ENCODE measurements at places on chromosomes 12 and 14.

DNA sequence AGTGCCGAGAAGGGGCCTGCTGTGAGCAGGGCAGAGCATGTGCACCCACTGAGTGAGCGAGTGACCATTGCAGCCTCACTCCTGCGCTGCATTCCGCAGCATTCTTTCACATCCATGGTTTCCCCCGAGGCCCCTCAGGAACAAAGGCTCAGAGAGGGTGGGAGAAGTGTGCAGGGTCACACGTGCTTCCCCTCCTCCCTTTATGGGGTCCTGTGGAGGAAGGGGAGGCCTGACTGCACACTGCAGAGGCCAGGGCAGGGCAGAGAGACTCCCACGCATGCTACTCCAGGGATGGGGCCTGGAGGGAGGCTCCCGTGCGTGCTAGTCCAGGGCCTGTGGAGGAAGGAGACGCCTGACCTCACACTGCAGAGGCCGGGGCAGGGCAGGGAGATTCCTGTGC lies 63.2 kb downstream of the DIO3 start:
- no peak for DNase-seq

DNA sequence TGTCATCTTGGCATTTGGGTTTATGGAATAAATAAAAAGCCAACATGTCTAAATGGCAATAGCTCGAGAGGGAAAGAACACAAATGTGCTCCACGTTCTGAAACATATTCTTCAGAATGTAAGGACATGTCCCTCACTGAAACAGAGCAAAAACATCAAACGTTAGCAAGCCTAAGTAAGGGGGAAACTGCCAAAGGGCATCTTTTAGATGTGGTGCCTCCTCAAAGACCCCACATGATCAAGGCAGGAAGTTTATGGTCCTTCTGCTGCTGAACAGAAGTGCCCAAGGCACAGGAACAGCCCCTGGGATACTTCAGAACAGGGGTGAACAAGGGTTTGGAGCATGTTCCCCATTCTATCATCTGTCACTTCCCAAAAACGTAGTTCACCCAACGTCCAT lies 227.0 kb downstream of the ANO2 start:
- DNase-seq: no peak

DNA sequence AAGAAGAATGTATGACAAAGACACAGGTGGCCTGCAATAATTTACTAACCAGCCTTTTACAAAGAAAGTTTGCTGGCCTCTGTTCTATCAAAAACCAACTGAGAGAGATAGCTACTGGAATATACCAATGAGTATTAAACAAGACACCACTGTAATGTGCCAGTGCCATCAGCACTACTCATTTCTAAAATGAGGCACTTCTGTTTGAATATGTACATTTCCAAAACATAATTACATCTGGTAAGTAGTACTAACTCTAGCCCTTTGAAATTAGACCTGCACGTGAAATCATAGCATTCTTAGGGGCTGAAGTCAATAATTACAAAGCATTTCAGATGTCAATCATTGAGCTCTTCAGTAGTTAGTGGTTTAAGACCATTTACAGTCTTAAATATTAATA lies 6.9 kb upstream of the SYCP3 start:
- DNase-seq: no peak

- DNase-seq: no peak
Measured at GRCh38 chr12:58310809-58311622, 369.6 kb downstream of the ATP23 start.

DNA sequence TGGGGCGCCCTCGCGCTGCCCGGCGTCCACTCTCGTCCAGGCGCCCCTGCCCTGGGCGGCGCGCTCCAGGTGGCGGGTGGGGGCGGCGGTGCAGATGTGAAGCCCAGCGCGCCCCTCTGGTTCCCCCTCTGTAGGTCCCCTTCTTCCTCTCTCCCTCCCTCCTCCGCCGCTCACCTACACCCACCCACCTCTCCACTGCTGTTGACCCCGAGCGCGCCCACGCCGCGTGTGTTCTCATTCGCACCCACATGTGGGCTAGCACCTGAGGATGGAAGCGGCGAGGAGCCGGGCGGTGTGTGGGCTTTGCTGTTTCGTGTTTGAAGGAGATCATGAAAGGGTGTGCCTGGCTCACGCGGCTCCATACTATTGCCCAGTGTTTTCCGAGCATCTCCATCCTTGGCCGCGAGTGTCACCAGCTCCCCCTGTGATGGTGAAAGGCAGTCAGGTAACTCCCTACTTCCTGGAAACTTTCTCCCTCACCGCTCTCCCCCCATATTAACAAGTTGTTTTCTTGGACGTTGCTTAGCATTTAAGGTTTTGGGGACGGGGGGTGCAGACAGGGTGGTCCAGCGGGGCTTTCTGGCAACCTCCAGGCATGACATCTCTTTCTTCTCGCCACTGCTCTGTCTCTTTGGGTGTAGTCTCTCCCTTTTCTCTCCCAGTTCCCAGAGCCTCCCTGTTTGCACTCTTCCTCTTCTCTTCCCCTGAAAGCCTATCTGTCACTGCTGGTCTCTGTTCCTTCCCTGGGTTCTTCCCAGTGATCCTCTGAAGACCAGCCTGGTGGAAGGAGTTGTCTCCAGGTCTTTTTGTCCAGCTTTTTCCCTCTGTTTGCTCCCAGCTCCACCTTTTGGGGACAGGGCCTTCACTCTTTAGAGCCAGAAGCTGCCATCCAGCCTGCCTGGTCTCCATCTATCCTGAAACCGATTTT lies 1.6 kb downstream of the CACNA1C start:
- DNase-seq: peak; percentile 52

GRCh38 chr12:19872621-19873540 lies 433.6 kb downstream of the AEBP2 start:
- DNase-seq: no peak

DNA sequence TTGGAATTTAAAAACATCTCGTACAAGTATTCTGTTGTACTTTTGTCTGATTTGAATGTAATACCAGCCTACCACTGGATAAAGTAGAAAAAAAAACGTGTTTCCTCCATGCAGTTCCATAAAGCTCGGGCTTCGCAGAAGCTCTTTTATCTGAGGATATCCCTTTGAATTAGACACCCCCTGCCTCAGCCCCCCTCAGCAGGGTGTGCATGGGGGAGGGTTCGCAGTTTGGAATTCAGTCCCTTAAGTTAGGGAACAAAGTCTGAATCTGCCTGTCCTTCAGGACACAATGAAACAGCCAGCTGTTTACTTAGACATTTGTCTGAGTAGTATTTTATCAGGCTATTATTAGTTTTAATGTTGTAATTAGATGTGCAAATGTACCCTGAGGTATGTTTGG lies 234.0 kb upstream of the CAND1 start:
- no peak for DNase-seq

GRCh38 chr14:38735005-38735404 lies 368.0 kb downstream of the SEC23A start:
- no peak for DNase-seq

DNA sequence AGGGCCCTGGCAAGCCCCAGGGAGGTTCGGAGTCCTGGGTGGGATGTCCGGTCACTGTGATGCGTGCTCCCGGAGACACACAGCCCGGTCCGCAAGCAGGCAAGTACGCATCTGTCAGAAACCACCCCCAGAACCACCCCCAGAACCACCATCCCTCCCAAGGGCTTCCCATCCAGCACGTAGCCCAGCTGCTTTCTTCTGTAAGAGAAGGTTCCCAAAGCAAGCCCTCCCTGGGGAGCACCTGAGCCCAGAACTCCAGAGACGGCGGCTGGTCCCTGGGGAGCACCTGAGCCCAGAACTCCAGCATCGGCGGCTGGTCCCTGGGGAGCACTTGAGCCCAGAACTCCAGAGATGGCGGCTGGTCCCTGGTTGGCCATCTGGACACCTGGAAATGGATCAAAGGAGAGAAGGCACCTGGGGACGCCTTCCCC lies 2.6 kb upstream of the FBRSL1 start:
- DNase-seq: no peak

DNA sequence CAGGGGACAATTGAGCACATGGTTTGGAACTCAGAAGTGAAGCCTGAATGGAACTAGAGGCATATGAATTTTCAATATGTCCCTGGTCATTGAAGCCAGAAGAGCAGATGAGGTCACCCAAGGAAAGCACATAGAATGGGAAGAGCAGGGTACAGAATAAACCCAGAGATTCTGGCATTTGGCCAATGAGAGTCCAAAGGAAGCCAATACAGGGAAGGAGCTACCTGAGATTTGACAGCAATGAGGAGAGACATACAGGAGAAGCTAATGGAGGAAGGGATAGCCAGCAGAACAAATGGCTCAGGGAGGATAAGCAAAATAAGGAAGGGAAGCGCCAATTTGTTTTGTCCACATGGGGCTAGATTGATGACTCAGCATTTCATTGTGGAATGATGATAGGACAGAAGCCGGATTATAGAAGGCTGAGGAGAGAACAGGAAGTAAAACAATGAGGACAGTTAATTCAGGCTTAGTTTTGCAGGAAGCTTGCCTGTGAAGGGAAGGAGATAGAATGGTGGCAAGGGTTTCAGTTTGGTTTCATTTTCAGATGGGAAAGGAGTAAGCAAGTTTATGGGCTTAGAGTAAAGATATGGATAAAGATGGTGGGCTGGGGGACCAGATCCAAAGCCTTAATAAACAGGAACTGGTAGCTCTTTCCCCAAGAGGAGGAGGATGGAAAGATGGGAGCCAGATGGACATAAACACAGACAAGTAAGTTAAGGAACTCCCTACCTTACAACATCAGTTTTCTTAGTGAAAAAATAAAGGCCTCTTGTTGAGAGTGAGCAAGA lies 3.2 kb upstream of the SPTSSA start:
- DNase-seq: peak; percentile 7

DNA sequence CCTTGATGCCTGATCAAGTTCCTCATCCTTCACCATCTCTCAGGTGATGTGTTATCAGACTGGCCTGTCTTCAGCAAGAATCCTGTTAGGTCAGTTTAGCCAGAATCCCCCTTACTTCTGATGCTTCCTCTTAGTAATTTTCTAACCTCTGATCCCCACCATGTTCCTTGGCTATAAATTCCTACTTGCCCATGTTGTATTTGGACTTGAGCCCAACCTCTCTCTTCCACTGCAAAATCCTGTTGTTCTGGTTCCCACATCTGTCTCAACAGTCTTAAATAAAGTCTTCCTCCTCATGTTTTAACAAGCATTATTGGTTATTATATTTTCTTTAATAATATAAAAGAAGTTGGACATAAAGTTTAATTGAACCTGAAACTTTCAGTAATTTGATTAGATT lies 987.8 kb upstream of the USP15 start:
- DNase-seq: no peak

GRCh38 chr12:105459760-105460330 lies 129.4 kb downstream of the C12orf75 start:
- DNase-seq: no peak

DNA sequence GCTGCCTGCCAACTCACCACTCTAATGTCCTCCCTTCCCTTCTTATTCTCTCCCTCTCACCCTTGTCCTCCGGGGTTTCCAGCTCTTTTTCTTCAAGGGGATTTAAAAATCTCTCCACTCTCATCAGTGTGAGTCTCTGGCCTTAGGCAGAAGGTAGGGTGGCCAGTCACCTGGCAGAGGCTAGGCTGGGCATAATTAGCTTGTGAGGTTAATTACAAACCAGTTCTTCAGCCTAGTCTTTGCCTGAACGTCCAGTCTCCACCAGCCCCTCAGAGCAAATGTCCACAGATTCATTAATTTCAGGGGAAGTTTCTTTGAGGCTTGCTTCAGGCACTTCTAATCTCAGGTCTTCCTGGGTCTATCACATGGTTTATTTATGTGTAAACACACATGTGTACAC lies 6.7 kb downstream of the KRT7 start:
- DNase-seq: no peak

DNA sequence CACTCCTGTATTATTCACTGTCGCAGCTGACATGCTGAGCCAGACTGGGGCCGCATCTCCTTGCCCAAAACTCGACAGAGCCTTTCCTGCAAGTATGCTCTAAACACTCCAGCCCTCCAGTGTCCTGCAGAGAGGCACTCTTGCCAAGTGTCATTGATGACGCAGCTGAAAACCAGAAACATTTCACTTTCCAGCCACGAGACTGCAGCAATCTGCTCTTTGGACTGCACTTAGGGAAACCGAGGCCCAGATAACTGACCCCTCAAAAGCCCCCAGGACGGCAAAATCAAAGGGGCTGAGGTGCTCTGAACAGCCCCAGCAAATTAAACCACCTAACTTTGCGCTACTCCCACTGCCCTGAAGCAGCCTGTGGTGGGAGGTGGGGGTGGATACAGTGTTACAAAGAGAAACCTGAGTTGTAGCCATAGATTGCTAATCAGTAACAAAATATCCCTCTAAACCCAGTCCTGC lies 2.6 kb downstream of the CCDC85C start:
- no peak for DNase-seq

DNA sequence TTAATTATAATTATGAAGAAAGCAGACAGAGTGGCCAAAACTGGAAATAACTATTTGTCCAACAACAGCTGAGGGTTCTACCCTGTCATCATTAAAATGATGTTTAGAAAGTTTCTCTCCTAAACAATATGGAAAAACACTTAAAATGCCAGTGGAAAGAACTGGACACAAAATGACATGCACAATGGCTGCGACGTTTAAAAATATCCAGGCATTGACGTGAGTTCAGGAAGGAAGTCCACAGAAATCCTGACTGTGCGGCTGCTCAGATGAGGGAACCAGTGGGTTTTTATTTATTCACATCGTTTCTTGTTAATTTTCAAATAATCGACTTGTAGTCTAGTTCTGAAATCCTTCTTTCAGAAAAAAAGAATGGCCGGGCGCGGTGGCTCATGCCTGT lies 58.3 kb downstream of the CCNK start:
- no peak for DNase-seq

GRCh38 chr14:102554821-102555819 lies 37.3 kb upstream of the RCOR1 start:
- no peak for DNase-seq

DNA sequence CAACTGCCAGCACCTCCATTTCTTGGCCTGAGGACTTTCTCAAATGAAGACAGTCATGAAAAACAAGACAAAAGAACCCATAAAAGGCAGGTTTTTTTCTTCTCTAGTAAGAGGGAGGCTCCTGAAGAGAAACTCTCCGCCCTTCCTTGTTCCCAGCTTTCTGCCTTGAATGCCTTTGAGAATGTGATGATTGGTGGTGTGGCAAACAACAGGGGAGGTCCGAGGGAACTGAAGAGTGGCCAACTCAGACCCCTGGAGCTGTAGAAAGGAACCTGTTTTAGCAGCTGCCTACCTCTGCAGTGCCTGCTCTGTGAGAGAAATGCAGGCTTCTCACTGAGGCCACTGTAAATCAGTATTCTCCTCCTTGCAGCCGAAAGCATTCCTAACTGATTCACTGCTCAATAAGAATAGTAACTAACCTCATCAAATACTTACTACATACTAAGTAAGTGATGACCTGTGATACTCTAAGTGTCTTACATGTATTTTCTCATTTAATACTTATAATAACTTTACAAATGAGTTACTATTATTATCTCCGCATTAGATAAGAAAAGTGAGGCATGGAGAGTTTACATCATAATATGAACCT lies 16.7 kb upstream of the ERC1 start:
- DNase-seq: no peak

GRCh38 chr12:131067981-131068851 lies 114.5 kb downstream of the ADGRD1 start:
- DNase-seq: no peak

- no peak for DNase-seq
Measured at GRCh38 chr14:32230695-32231280, 27.7 kb upstream of the RNU6-8 start.

GRCh38 chr12:105030820-105031807 lies 45.0 kb downstream of the NOPCHAP1 start:
- DNase-seq: no peak

All from breast epithelium (tissue), 4 donors.